ENCODE measurements at places on chromosomes 7 and 10.

GRCh38 chr7:150657526-150657925 lies 25.3 kb upstream of the GIMAP6 start:
- DNase-seq: no peak

DNA sequence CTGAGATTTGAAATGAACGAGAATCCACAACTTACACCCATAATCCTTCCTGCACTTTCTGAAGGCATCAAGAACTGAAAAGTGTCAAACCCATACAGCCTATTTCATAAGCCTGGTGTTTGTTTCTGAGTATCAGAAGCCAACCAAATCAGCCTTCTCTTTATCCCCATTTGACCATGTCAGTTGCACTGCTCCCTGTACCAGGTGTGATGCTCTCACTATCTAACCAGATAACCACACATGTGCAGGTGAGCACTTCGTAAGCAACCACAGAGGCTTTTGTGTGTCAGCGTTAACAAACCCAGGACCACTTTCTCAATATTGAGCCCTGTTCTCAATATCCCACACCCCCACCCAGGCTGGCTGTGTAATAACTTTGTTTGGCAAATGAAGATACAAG lies 114.4 kb downstream of the DOCK4 start:
- no peak for DNase-seq

DNA sequence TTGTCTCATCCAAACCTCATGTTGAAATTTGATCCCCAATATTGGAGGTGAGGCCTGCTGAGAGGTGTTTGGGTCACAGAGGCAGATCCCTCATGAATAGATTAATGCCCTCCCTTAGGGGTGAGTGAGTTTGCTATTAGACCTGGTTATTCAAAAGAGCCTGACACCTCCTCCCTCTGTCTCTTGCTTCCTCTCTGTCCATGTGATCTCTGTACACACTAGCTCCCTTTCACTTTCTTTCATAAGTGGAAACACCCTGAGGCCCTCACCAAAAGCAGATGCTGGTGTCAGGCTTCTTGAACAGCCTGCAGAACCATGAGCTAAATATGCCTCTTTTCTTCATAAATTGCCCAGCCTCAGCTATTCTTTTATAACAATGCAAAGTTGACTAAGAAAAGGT lies 447.1 kb downstream of the MDFIC start:
- DNase-seq: no peak

DNA sequence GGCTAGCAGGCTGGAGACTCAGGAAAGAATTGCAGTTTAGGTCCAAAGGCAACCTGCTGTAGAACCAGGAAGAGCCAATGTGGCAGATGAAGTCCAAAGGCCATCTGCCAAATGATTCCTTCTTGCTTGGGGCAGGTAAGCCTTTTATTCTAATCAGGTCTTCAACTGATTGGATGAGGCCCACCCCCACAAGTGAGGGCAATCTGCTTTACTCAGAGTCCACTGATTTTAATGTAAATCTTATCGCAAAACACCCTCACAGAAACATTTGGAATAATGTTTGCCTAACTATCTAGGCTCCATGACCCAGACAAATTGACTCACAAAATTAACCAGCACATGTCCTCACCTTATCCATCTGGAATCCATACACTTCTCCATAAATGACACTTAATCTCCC lies 7.8 kb downstream of the GIMAP8 start:
- DNase-seq: no peak

DNA sequence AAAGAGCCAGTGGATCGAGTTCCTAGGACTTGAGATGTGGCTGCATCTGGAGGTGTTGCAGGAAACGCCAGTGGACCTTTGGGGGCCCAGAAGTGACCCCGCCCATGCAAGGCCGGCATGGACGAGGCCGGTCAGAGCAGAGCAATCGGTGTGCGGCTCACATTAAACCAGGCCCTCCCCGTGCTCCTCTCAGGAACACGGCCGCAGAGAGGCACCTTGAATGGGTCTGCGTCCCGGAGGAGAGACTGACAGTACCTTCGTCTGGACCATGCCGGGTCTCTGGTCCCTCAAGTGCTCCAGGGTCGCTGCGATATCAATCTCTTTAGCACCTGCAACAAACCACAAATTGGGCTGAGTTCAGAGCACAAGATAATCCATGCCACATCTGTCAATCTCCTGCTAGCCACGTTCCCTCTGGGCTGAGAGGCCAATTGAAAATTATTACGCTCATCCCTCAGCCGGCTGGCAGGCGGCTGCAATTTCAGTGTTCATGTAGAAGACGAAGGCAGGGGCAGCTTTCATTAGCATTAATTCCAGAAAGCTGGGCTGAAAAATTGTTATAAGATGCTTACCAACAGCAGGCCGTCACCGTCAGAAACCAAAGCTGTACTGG lies 212.0 kb downstream of the DNAJB6 start:
- no peak for DNase-seq

- DNase-seq: peak; percentile 41
These were observed 2.5 kb upstream of the TMEM178B start for GRCh38 chr7:141071260-141071854.

- DNase-seq: no peak
These were observed 146.5 kb downstream of the PHF14 start for GRCh38 chr7:11120068-11120664.

DNA sequence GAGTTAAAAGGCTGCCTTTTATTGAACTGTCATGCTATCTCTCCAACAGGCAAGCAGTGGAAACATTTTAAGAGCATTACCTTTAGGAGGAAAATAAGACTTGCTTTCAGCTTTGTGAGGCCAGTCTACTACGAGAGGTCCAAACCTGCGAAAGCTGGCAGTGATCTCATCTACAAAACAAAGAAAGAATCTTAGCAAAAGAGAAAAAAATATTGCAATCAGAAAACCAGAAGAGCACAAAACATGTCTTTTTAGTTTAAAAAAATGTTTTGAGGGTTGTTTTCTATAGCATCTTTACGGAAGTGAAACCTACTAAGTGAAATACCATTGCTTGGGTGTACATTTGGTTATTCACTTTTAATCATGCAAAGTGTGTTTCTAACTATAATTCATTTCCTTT lies 147.9 kb downstream of the CPEB3 start:
- DNase-seq: no peak

- DNase-seq: no peak
These were observed 84.5 kb downstream of the HGF start for GRCh38 chr7:81685270-81685868.

DNA sequence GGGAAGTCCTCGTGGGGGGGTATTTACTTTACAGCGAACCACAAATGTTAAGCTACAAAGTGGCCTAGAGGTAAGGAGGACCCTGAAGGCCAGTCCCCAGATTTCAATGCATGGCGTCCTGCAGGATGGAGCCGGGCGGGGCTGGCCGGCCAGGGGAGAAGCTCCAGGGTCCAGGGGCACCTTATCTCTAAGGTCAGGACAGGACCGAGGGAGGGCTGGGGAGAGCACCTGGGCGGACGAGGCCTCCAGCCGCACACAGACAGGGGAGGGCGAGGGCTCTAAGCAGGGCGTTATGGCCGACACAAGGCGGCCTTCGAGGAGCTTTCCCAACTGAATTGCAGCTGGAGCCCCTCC lies 96.4 kb upstream of the DIP2C start:
- DNase-seq: no peak

GRCh38 chr10:42992957-42993390 lies 83.9 kb upstream of the RET start:
- no peak for DNase-seq

GRCh38 chr10:96700374-96701099 lies 19.8 kb downstream of the PIK3AP1 start:
- no peak for DNase-seq

Measured in activated CD4-positive, alpha-beta T cell treated with anti-CD3 and anti-CD28 coated beads, Interleukin-2, amount 50 U/mL, for 1 hour (primary cell).